Stimulated activated CD8-positive, alpha-beta memory T cell treated with anti-CD3 and anti-CD28 coated beads, Interleukin-12 subunit alpha, Interleukin-12 subunit beta, amount 100 ng/mL, for 4 hours (primary cell): ENCODE measurements at places on chromosomes 7 and 10.

- DNase-seq: no peak
These were observed 87.4 kb downstream of the APBB1IP start for GRCh38 chr10:26525586-26525985.

- DNase-seq: no peak
These were observed 63.8 kb downstream of the HBP1 start for GRCh38 chr7:107232568-107233090.

- no peak for DNase-seq
These were observed 51.1 kb upstream of the LYZL1 start for GRCh38 chr10:29237786-29238185.

- no peak for DNase-seq
These were observed 18.6 kb upstream of the DNAJB6 start for GRCh38 chr7:157318015-157318706.

DNA sequence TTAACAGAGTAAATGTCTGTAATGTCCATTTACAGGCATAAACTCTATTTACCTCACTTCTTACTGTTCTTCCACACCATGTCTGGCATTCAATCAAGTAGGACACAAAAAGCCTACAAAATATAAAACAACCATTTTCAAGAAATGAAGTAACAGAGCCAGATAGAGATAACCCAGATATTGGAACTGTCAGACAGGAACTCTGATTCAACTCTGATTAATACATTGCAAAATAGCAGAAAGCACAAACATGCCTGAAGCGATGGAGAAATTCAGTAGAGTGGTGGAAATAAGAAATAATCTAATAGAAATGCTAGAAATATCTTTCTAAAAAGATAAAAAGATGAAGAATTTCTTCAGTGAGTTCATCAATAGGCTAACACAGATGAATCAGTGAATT lies 964.4 kb downstream of the PCDH15 start:
- no peak for DNase-seq
